ENCODE measurements at places on chromosomes 5 and 9. TPM values are rescaled to one million over a fixed set of nuclear protein-coding genes. Genes with fewer than 3 reads are reported as not detected.

The RALGPS1 gene
- 21.8 TPM for total RNA-seq

DNA sequence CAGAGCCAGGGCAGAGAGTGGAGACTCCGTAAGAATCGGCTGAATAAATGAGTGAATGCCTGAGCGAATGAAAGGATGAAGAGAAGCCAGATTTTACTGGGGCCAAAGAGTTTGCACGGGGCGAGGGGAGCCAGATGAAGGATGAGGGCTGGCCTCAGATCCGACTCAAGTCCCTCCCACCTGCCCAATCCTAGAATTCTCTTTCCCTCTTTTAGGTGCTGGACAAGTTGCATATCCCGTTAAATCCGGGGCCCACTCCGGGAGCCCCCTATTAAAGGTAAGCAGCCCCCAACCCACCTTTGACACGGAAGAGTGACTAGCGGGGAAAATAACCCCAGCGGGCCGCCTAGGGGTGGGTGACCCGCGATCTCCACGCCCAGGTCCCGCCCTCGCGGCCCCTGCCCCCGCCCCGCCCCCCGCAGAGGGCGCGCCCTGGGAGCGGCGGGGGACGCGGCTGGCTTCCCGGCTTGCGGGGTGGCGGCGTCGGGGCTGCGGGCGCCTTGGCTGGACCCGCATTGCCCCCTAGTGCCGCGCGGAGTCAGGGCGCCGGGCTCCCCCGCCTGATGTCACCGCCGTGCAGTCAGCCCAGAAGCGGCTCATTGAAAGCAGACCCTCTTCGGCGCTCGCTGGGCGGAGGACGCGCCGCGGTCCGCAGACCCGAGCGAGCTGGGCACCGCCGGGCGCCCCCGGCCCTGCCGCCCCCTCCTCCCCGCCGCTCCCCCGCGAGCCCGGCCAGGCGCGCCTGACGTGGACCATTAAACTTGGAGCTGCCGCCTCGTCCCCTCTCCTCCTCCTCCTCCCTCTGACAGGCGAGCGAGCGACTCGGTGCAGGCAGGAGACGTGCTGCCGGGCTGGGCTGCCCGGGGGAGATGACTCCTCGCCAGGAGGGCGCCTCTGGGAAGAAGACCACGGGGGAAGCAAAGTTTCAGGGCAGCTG is at the start of gene ADRA1B:
Gene ADRA1B (plus strand): TSS at position 579 of the 937 bp plus-strand sequence. CDS start 424 bp downstream, outside the sequence.
- DNase-seq: no peak

The PCDHB4 gene
- 3.8 TPM for total RNA-seq

DNA sequence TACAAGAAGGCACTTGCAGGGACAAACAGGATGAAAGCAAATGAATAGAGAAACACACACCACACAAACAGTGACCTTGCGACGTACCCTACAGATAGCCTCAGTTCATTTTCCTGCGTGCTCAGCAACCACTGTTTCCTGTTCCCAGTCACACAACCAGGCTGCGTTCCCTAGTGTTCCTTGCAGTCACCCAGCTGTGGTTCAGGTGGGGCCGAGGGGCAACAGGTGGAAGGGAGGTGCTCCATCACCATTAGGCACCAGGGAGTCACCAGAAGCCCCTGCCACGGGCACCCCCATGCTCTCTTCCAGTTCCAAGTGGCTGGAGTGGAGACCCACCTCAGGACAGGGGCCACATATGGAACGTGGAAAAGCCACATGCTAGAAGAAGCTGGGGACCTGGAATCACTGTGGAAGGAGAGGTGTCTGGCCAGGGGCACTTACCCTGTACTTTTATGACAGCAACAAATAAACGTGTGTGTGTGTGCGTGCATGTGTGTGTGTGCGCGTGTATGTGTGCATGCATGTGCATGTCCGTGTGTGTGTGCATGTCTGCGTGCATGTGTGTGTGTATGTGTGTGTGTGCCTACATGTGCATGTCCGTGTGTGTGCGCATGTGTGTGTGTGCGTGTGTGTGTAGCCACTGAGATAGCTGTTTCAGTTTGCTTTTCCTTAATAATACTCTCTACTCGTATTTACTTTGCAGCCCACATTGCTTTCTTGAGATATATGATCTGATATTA is 18.8 kb upstream of the FCN2 start:
- DNase-seq: no peak

DNA sequence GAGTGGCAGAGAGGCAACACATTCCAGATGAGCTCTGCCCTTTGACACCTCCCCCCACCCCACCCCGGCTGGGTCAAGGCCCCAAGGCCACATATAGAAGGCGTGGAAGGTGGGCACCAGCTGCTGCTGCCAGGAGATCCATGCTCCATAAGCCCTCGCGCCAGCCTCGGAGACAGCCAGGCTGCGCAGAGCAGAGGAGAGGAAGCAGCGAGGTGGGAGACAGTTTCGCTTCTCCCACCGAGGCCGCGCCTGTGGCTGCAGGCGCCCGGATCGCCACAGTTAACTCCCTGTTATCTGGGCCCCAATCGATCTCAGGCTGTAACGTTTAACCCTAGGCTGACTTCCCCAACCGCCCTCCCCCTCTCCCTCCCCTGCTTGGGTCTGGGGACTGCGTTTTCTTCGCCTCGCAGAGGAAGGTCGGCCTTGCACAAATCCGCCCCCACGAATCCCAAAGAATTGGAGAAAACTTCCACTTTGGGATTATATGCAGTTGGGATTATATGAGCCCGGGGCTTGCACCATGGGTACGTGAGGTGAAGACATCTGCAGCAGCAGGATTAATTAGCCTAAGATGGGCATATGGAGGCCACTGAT is 1.1 kb upstream of the CXXC5 start:
- DNase-seq: no peak

The NSG2 gene
- total RNA-seq: 9.6 TPM

DNA sequence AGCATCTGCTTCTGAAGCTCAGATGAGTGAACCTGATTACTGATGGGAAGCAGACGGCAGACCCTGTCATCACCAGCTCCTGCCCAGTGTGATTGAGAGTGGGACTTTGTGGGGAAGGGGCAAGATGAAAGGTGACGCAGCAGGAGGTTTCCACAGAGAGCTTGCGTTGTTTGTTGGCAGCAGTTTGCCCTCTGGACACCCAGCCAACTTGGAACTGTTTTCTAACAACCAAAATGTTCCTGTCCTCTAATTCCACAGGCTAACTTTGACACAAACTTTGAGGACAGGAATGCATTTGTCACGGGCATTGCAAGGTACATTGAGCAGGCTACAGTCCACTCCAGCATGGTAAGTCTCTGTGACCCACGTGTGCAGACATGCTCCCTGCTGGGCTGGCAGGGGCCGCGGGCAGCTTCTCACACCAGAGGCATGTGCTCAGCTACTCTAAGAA is 20.9 kb downstream of the CYFIP2 start:
- no peak for DNase-seq

- DNase-seq: no peak
These were observed 16.3 kb downstream of the PDGFRB start for GRCh38 chr5:150139334-150139733.

- DNase-seq: no peak
These were observed 46.8 kb upstream of the HAND1 start for GRCh38 chr5:154524859-154525258.

The PCDHB3 gene
- 4.6 TPM for total RNA-seq

The CNTRL gene
- 37.8 TPM for total RNA-seq

The PITX1 gene
- total RNA-seq: 50.1 TPM

- no peak for DNase-seq
These were observed 147.2 kb downstream of the C9orf50 start for GRCh38 chr9:129473523-129474244.

The ERP44 gene
- total RNA-seq: 26.6 TPM

GRCh38 chr5:168917947-168918600 is 338.9 kb upstream of the PANK3 start:
- no peak for DNase-seq

The ACER2 gene
- total RNA-seq: 57.7 TPM

DNA sequence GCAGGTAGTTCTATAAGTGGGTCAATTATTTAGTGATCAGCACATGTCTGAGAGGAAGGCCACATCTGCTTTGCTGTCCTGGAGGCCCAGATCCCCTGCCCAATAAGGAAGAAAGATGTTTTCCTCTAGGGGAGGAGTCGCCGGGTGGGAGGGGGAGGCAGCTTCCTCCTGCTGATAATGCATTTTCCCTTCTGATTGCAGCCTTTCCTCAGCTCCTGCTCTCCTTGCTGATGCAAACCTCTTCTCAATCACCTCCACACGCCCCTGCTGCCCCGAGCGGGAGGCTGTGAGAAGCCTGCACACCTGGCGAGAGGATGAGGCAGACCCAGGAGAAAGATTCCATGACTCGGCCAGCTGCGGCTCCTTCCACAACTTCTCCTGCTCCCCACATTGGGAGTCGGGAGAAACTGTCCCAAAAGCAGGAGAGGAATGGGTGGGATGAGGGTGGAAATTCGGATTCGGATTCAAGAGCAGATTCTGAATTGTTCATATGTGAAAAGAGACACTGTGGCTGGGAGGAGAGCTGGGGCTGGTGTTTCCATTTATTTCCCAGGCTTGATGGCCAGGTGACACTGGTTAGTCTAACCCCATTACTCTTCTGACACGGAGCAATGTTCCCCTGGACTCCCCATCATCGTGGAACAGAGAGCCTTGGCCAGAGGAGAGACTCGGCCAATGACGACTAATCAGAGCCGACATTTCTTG is 6.8 kb upstream of the NTNG2 start:
- no peak for DNase-seq

DNA sequence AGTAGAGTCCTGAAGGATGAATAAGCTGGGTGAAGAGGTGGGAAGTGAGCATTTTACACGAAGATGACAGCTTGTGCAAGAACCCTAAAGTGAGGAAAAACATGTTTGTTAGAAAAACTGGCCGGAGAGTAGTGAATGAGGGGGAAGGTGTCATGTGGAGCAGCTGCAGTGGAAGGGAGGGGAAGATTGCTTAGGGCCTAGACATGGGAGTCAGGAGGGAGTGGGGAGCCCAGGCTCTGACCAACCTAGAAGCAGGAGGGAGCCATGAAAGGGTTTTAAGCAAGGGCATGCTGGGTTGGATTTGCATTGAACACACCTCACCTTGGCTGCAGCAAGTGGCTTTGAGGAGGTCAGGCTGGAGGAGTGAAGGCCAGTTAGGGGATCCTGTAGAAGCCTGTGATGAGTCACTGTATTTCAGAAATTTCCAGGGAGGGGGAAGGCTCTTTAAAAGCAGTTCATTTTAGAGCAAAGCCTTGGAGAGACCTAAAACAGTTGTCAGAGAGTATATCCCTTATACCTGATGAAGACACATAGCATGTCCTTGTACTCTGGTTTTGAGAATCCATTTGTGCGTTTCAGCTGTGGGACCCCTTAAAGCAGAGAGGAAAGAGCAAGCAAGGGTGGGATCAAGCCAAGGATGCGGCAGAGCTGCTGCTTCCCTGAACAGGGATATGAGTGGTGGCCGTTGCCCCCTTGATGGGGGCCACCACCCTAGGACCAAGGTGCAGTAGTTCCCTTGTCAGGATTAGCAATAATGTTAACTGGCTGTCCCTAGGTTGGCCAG is 45.4 kb downstream of the ANGPTL2 start:
- DNase-seq: no peak

- DNase-seq: no peak
These were observed 56.1 kb upstream of the FSTL4 start for GRCh38 chr5:133668458-133668857.

The AK1 gene
- total RNA-seq: 27.3 TPM

GRCh38 chr9:113943112-113944009 is 67.3 kb downstream of the ZNF618 start:
- no peak for DNase-seq

The SLC35D2 gene
- 22.6 TPM for total RNA-seq

- DNase-seq: no peak
These were observed 278.0 kb downstream of the CETN3 start for GRCh38 chr5:90131383-90132133.

The PCDHGB2 gene
- total RNA-seq: 7.9 TPM

- no peak for DNase-seq
These were observed 335.3 kb downstream of the KDM4C start for GRCh38 chr9:7093040-7093439.

DNA sequence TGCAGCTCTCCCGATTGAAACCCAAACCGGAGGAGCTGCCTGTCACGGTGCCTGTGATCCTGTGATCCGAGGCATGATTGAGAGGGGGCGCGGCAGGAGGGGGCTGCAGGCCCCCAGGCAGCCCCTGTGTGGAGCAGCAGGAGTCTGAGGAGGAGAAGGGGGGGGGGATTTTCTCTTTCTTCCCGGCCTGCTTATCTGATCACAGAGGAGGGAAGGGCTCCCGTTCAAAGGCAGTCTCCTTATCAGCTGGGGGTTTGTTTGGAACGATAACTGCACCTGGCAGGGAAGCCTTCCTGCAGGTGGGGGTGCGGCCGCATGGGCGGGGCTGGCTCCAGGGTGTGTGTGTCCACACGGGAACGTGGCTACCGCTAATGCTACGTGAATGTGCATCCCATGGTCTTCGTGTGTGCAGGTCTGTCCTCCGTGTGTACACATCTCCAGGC is 38.4 kb downstream of the LMX1B start:
- no peak for DNase-seq

DNA sequence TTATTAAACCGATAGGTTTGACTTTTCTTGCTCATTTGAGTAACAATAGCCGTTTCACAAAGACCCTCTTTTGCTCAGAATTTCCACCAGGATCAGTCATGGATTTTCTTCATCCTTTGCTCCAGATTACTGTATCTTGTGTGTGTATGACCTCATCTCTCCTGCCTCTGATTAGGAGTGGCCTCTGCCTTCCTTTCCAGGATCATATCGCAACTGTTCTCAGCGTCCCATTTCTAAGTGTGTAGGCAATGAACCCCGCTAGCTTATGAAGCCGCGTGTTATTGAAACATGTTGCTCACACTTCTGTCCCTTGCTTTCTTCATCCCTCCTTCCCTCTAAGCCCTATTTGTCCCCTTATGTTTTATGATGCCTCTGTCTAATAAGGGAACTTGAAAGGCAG is 169.8 kb upstream of the RPS23 start:
- no peak for DNase-seq

DNA sequence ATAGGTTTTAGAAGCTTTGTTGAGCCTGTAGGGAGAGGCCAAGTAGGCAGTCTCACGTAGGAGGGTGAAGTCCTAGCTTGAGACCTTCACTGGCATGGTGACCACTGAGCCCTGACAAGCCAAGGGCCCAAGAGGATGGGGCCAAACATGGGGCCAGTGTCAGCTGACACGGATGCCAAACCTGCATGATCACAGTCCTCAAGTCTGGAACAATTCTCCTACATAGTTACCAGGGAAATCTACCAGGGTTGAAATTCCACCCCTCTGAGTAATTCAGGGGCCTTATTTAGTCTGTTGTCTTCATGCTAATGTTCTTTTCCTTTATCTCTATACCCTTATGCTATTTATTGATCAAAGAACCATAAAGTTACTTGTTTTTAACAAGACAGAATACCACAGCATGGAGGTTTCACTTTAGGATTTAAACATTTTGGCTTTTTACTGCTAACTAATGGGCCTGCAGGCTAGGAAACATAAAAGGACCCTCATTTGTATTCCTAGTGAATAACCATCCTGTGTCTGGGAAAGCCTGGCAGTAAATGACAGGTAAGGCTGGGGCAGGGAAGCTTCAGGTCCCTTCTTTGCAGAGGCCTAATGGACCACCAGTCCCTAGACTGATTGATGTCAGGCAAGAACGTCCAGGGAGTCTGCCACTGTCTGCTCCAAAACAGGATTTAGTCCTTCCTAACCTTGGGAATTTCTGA is 140.8 kb downstream of the FGF1 start:
- DNase-seq: no peak

The DOCK2 gene
- 19.1 TPM for total RNA-seq

The GRM6 gene
- total RNA-seq: not detected

- no peak for DNase-seq
These were observed 277.6 kb upstream of the ADAMTS16 start for GRCh38 chr5:4862500-4862899.

- DNase-seq: no peak
These were observed 258.2 kb upstream of the PIK3R1 start for GRCh38 chr5:67957374-67957773.
